ENCODE measurements at places on chromosomes 7 and 10. TPM values are rescaled to one million over a fixed set of nuclear protein-coding genes. Genes with fewer than 3 reads are reported as not detected.

SLIT1 gene
- not detected for total RNA-seq

SAMD9 gene
- 14.4 TPM for total RNA-seq

ACBD7 gene
- total RNA-seq, result 3.7 TPM

CLRN3 gene
- total RNA-seq, result not detected

SMO gene
- total RNA-seq, result 9.7 TPM

PDIA4 gene
- 339 TPM for total RNA-seq

MEIG1 gene
- not detected for total RNA-seq

PRPS1L1 gene
- total RNA-seq, result not detected

AKR1C8 gene
- not detected for total RNA-seq

TRPV5 gene
- not detected for total RNA-seq

CXCL12 gene
- total RNA-seq, result 76.7 TPM

TBL2 gene
- 110 TPM for total RNA-seq

ANKRD22 gene
- 0.58 TPM for total RNA-seq

HOXA11 gene
- total RNA-seq, result 28.4 TPM

SLC26A4 gene
- total RNA-seq, result 0.18 TPM

HTR5A gene
- not detected for total RNA-seq

SNCG gene
- 16.1 TPM for total RNA-seq

DTX2 gene
- total RNA-seq, result 9.5 TPM

SEMA4G gene
- total RNA-seq, result 0.29 TPM

CALHM1 gene
- total RNA-seq, result not detected

PON1 gene
- not detected for total RNA-seq

STEAP1 gene
- 26.5 TPM for total RNA-seq

NPY4R gene
- total RNA-seq, result not detected

IFIT5 gene
- total RNA-seq, result 18.7 TPM

TUBAL3 gene
- not detected for total RNA-seq

TMEM178B gene
- total RNA-seq, result not detected
